Activated CD4-positive, alpha-beta T cell treated with anti-CD3 and anti-CD28 coated beads, Interleukin-2, amount 50 U/mL, for 4 hours (primary cell): ENCODE measurements at places on chromosomes 16 and 17.
A peak's percentile ranks its signal among the peaks of the same experiment; 100 is the strongest.

GRCh38 chr16:56329887-56330286 is 95.5 kb downstream of the AMFR start:
- DNase-seq = no peak

- no peak for DNase-seq
These were observed 1.3 kb downstream of the ERBB2 start for GRCh38 chr17:39701012-39701783.

DNA sequence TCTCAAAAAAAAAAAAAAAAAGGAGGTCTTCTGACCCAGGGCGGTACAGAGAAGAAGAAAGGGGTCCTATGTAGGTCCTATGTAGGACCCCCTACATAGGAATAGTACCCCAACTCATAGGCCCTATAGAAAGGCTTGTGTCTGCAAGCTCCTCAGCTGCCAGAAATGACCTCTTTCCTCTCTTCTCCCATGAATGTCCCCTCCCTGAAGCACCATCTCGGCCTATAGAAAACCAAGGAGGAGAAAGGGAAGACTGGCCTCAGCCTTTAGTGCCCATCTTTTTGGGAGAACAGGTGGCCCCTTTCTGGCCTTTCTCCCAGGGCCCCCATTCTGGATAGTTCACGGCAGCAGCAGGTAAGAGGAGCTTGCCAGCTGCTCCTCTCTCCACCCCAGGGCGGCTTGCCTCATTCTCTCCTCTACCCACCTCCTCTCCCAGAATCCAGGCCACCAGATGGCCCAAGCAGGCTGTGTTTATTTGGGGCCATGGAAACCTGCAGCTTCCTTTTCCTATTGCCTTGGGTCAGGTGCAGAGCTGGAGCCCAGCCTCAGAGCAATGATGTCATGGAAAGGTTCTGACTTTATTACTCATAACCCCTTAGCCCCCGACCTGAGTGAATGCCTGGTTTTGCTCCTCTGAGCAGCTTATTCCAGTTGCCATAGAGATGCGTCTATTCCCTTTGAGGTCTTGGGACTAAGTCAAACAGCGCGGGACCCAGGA is 1.6 kb upstream of the MRPL58 start:
- no peak for DNase-seq

DNA sequence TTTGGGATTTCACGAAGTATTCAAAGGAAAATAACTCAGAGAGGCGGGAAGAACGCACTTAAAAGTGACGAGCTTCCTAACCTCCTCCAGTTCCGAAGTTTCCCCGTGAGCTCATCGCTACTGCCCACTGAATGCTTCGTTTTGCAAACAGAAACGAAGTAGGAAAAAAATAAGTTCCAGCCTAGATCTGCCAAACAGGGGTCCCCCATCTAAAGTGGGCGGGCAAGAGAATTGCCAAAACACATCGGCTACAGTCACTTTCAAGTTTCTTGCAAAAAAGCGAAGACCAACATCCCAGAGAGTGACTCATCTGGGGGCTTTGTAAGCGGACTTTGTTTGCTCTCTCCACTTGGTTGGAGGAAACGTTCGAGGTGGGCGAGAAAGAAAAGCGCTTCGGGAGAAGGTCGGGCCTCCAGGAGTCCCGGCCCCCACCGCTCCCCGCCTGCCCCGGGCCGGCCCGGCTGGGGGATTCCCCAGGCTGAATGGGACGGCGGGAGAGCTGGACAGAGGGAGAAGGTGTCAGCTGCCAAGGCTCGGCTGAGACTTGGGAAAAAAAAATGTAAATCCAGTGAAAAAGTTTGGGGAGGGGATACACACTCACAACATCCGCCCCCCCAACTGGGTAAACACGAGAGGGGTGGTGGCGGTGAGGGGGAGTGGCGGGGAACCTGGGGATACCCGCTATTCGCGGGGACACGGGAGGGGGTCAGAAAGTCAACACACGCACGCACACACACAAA is 1.0 kb downstream of the VEZF1 start:
- peak; percentile 15 for DNase-seq

DNA sequence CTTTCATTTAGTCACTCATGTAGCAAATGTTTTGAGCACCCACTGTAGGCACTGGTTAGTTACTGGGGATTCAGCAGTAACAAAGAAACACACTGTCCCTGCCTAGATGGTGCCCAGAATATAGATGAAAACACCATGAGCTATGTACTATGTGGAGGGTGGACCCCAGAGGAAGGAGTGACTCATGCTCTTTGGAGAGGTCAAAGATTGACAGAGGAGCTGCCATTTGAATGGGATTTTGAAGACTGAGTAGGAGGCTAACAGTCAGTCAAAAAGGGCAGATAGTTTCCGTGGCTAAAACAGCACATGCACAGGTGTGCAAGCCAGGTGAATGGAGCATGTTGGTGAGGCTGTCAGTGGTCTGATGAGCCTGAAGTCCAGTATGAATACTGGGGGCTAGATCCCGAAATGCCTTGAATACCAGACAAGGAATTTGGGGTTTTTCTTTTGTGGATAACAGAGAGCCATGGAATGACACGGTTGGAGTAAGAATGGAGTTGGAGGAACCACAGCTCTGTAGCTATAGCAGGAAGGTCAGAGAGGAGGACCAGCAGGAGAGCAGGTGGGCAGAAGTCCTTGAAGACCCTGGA is 6.1 kb downstream of the IL21R start:
- DNase-seq = peak; percentile 49

DNA sequence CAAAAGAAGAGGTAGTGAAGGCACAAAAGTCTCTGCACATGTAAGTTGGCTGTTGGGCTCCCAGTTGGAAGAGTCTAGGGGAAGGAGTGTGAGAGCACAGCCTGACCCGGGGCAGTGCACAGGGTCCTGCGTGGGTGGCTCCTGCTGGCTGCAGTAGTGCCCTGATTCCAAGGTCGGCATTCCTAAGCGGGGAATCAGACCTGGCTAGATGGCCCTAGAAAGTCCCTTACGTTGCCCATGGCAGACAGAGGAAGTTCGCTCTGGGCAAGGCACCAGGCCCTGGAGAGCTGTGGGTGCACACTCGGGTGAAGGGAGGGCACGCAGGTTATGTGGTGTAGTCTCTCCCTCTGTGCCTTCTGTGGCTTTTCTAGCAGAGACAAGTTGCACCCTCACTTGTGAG is 22.8 kb upstream of the SLC5A11 start:
- no peak for DNase-seq

DNA sequence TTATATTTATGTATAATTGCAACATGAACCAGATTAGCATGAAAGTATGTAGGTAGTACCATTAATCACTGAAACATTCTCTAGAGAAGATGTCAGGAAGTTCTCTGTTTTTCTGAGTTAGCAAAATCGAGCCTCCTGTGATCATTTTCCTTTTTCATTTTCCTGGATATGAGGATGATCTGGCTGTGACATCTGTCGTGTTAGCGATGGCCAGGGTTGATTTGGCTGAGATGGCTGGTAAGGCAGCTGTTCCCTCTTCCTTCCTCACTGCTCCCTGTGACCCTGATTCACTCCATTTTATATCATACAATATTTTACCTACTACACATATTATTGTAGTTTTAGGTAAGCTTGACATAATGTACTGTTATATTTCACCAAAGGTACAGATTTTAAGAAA is 10.3 kb downstream of the CNTNAP4 start:
- no peak for DNase-seq

DNA sequence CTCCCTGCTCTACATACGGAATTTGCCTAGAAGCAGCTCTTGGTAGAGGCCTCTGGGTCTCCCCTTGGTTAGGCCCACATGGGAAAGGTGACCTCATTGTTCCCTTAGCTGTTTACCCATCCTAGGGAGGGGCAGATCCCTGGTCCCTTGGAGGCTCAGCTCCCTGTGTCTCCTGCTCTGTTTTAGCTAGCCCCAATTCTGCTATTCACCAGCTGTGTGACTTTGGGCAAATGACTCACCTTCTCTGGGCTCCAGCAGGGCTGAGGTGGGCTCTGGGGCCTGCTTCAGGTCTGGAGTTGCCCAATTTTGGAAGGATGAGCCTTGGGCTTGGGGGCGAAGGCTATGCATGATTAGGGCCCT is 3.9 kb downstream of the ABCC3 start:
- no peak for DNase-seq

- no peak for DNase-seq
These were observed 57.5 kb downstream of the IRF8 start for GRCh38 chr16:85956426-85956825.

GRCh38 chr16:70768203-70768580 is 32.8 kb downstream of the VAC14 start:
- no peak for DNase-seq

- no peak for DNase-seq
These were observed 71.9 kb upstream of the TEKT1 start for GRCh38 chr17:6903326-6903900.

GRCh38 chr16:8572919-8573724 is 17.2 kb downstream of the TMEM114 start:
- no peak for DNase-seq

- DNase-seq = no peak
These were observed 175.9 kb upstream of the SALL1 start for GRCh38 chr16:51327001-51327400.

DNA sequence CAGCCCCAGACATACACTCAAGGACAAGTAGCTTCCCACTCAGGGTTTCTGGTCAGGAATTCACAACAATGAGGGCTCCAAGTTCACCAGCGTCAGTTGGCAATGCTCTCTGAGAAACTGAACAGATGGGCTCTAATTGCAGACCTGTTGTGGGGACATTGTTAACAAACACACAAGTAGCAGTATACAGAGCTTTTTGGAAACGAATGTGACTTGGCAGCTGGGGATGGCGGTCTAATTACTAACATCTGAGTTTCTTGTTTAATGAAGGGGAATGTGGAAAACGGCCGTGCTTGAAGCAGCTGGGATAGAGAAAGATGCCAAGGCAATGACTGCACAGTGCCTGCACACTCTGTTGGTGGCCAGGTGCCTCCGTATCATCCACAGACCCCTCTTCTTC is 316.1 kb upstream of the IRX3 start:
- DNase-seq = no peak

- no peak for DNase-seq
These were observed 22.0 kb upstream of the CPNE2 start for GRCh38 chr16:57070424-57070823.

GRCh38 chr17:44867841-44868240 is 20.2 kb downstream of the HIGD1B start:
- no peak for DNase-seq

- DNase-seq = no peak
These were observed 14.1 kb downstream of the DHRS7B start for GRCh38 chr17:21140911-21141310.

DNA sequence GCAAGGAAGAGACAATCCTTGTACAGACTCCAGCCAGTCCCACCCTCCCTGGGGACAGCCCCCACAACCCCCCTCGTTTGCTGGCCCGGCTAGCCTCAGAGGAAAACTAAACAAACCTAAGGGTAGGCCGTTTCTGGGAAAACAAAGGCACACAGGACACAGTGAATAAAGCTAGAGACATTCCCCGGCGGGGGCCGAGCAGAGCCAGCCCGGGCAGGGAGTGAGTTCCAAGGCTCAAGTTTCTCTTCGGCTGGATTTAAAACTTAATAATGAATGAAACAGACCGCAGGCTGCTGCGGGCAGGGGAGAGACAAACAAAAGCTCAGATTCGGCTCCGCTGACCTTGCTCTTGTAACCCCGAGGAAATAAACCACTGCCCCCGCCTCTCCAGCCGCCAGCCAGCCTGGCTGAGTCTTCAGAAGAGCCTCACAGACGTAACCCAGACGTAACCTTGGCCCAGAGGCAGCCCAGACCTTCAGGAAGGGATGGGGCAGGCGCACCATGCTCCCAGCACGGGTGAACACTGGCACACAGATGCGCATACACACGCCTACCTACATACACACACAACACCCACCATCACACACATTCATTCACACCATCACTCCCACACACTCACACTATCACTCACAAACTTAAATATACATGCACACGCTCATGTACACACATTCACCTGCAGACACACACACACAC is 216.0 kb downstream of the ZNF423 start:
- DNase-seq = no peak

- no peak for DNase-seq
These were observed 12.1 kb upstream of the CYB5B start for GRCh38 chr16:69412287-69412686.

- DNase-seq = no peak
These were observed 2103.1 kb downstream of the TP53TG3F start for GRCh38 chr16:35562471-35562870.

DNA sequence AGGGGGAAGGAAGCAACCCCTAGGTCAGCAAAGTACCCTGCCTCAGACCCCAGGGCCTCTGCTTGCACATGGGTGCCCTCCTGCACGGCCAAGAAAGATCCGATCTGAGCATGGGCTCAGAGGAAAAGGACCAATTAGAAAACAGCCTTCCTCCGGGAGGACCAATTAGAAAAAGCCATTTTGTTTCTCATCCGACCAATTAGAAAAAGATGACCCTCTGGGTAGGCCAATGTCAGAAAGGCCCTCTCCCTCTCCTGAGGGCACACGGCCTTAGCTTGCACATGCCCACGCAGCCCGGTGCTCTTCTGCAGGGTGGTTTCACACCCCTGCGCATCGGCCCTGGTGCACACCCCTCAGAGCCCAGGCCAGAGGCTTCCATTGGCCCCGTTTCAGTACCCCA is 5.1 kb upstream of the CISD3 start:
- no peak for DNase-seq

DNA sequence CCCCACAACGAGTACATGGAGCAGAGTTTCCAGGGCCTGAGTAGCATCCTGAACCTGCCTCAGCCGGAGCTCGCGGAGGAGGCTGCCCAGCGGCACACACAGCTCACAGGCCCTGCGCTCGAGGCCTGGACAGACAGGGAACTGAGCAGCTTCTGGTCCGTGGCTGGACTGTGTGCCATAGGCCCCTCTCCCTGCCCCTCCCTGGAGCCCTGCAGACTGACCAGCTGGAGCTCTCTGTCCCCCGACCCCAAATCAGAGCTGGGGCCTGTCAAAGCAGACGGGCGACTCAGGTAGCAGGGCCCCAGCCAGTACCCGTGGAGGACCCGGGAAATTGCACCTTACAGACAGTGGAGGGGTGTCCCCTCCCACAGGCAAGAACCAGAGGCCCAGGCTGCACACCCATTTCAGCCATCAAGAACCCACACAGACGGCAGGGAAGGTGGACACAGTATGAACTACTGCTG is 13.0 kb downstream of the MRPL27 start:
- DNase-seq = no peak

- DNase-seq = no peak
These were observed 72.6 kb downstream of the CLEC16A start for GRCh38 chr16:11016993-11017392.

GRCh38 chr17:43772877-43773648 is 5.7 kb downstream of the DUSP3 start:
- DNase-seq = no peak
